Caco-2 (cell line): ENCODE measurements at places on chromosomes 3 and 15. TPM values are rescaled to one million over a fixed set of nuclear protein-coding genes. Genes with fewer than 3 reads are reported as not detected.

DNA sequence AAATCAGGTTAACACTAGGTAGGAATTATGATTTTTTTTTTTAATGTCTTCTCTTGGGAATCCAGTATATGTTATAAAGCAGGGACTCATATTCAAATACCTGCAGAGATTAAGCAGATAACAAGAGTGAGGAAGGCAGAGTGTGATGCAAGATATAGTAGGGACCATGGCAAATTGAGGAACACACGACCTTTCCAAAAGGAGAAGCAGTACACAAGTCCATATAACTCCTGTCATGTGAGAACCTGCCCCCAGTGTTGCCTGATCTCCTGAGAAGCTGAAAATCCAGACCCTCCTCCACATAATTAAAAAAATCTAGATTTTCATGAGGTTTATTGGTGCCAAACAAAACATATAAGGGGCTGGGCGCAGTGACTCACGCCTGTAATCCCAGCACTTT is 3.6 kb downstream of the RFC4 start:
- DNase-seq: no peak

- DNase-seq: no peak
Measured at GRCh38 chr15:27448986-27449385, 478.0 kb downstream of the GABRG3 start.

DNA sequence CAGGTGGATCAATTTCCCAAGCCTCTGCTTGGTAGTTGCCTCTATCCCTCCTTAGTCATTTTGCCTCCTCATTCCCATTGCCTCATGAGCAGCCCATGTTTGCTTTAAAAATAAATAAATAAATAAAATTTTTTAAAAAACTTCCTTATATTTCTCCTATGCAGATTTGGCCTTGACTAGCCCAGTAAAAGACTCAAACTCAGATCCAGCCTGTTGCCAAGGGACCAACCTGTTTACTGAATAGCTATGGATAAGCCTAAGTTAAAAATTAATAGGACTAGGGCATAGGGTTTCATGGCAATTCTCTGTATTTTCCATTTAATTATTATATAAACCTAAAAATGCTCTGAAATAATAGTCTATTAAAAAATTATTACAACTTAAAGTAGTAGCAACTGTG is 384.4 kb downstream of the RSL24D1 start:
- DNase-seq: no peak

- no peak for DNase-seq
Measured at GRCh38 chr3:50177346-50177745, 14.1 kb upstream of the GNAT1 start.

DNA sequence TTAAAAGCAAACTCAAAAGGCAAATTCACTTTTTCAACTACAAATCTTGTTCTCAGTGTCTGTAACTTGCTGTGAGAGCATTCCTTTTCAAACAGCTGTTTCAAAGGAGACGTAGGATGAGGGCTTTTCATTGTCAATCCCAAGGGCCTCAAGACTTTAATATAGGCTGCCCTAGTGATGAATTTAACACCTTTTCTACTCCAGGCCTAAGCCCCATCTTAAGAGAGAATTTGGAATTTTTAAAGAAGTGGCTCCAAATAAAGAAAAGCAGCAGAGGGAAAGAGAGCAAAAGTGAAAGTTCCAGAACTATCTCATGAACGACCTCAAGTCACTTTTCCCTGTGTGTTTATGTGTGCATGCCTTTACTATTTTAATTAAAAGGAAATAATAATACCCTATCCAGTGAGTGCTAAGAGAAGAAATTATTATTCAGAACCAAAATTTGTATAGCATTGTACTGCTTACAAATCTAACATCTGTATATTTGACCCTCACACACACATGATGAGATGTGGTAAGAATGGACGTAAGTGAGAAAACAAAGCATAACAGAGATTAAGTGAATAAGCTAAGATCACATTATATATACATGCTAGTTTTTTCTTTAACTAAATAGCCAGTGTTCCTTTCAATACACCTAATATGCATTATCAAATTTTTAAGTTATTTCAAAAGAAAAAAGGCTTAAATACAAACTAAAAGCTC is 196.4 kb downstream of the VGLL3 start:
- no peak for DNase-seq

GRCh38 chr3:177703788-177704187 is 506.5 kb upstream of the TBL1XR1 start:
- DNase-seq: no peak

- DNase-seq: no peak
Measured at GRCh38 chr15:77827860-77828259, 195.1 kb upstream of the LINGO1 start.

- DNase-seq: peak; percentile 83
Measured at GRCh38 chr3:138398791-138399575, 35.4 kb upstream of the ESYT3 start.

DNA sequence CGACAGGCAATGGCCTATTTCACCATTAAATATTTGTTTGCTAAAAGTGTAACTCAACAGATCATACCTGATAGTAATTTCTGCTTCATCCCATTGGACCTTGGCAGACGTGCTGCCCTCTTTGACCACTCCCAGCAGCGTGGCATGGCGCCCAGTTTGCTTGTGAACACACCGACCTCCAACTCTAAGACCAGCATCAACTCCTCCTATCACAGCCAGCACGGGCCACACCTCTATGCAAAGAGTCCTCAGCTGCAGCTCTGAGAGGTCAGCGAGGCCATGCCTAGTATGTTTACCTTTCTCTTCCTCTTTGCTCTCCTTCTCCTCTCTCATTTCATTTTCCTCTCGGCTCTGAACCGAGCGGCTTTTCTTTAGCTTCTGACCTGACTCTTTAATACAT is 80.6 kb downstream of the FBXL22 start:
- no peak for DNase-seq

DNA sequence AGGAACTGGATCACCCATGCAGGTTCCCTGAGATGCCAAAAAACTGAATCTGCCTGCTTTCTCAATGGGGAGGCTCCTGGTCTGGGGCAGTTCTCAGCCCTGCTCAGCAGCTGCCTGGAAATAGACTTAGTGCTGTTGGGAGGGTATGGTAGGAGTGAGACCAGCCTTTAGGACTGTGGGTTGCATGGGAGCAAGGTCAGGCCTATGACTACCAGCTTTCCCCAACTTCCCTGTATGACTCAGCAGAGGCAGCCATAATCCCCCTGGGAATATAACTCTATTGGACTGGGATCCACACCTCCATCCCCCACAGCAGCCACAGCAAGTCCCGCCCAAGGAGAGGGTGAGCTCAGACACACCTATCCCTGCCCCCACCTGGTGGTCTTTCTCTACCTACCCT is 87.0 kb downstream of the CFAP44 start:
- DNase-seq: no peak

DNA sequence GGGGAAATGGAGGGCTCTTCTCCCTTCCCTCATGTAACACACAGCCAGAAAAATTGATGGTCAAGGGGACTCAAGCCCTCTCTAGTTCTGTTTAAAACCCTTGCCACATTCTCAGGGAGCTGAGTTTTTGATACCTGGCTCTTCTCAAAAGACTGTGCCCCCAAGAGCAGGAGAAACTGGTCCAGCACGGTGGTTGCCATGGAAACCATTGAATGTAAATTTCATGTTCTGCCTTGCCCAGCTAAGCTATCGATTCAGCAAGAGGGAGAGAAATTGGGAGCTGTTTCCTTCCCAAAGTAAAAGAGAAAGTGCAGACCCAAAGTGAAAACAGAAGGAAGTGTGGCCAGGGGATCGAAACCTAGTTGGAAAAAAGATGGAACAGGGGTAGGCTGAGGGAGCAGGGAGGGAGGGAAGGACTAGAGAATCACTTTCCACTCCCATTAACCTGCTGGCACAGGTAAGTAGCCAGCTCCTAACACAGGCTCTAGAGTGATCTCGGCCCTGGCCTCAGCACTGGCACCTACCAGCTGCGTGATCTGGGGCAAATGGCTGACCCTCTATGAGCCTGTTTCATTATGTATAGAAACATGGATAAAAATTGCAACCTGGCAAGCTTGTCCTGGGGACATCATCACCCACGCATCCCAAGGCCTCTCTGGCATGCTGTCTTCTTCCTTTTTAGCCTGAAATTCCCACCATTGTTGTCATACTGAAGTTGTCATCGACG is 140.9 kb downstream of the TPRA1 start:
- no peak for DNase-seq

- no peak for DNase-seq
Measured at GRCh38 chr3:133130168-133130567, 92.0 kb downstream of the TMEM108 start.

DNA sequence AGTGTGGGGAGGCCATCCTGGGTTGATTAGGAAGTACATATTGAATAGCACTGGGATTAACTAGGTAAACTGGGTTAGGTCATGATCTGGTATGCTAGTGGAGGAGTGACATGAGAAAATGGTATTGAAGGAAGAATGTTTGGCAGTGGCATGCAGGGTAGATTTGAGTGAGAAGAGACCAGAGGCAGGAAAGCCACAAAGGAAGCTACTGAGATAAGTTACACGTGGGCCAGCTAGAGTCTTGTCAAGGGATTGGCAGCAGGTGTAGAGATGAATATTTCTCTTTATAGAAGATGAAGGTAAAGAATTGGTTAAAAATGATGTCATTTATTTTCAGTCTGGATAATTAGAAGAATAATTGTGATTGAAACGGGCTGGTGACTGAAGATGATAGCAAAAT is 91.0 kb upstream of the TPRG1 start:
- no peak for DNase-seq

GRCh38 chr3:189530822-189531221 is 100.4 kb upstream of the TP63 start:
- no peak for DNase-seq

DNA sequence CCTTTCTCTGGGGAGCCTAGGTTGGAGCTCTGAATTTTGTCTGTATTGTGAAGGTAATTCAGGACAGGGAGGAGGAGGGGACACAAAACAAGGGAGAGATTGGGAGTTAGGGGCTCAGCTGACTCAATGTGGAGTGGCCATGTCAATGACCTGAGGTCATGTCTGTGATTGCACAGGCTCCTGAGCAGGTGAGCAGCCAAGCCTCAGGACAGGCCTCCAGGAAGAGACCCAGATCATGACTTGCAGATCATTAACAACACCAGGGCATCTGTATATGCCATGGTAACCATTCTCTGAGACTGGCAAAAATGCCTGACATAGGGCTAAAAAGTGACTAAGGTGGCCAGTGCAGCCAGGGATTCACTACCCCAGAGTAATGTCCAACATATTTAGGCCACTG is 20.9 kb downstream of the ERICH6 start:
- no peak for DNase-seq

DNA sequence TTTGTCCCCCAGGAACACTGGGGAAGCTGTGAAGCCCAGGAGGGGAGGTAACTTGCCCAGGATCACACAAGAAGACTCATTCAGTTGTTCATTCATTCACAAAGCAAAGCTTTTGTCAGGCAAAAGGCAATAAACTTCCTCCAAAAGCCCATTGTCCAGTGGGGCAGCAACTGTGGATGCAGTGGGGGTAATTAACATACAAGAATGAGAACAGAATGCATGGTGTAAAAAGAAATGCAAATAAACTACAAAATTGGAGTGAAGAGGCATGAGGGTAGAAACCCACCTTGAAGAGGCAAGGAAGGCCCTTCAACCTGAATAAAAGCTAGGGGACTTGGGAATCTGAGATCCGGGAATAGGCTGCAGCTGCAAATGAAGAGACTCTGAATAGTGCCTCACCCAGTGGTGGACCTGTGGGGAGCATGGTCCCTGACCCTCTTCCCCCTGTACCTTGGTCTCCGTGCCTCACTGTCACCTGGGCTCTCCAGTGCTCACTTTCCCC is 363.6 kb downstream of the CLSTN2 start:
- no peak for DNase-seq

DNA sequence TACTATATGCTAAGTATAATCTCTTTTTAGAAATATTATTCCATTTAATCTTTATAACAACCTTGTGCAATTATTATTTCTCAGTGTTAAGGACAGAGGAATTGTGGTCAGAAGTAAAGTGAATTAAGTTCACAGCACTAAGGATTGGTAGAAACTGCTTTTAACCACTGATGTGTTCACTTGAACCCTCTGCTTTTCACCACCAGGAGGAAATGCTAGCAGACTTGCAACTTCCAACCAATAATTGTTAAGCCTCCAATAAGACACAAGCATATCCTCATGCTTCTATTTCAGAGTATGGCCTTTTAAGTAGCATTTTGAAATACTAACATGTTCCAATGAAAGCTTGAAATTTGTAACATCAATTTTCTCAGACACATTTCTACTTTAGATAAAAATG is 527.4 kb downstream of the SI start:
- DNase-seq: no peak

DNA sequence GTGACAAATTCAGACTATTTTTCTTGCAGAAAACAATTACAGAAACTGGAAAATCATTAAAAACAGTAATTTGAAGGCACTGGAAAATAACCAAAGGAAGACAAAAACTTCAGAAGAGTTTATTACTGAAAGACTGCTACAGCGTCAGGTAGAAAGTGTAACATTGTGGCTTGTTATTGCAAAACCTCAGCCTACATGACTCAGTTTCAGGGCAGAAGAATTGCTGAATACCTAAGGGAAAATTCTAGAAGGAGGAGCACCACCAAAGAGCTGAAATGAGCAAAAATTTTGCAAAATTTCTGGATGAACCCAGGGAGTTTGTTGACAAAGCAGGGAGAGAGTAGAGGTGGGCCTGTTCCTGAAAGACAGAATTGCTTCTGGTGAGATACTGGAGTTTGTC is 219.6 kb downstream of the C3orf38 start:
- DNase-seq: no peak

DNA sequence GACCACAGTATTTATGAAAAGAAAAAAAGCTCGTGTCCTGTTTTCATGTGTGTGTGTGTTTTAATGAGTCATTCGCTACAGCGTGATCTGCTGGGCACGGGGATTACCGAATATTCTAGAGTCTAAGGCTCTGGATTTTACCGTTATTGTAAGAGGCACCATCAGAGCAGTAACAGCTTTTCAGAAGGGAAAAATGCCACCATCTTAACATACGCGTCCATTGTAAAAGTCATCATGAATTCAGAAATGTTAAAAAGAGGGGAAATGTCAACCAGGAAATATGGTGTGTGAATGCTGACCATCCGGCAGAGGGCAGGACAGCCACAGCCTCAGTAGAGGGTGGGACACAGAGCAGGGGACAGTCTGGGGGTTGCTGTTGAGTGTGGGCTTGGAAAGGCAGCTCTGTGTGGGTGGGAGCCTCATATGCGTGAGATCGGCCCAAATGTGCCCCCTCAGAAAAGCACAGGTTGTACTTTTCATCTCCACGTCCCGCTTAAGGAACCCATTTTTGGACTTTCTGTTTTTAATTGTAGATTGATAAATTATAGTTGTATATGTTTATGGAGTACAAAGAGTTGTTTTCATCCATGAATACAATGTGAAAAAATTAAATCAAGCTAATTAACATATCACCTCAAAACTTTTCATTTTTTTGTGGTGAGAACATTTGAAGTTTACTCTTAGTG is 69.6 kb downstream of the ASB7 start:
- peak; percentile 52 for DNase-seq

The ZNF80 gene
- not detected in 2 replicates for total RNA-seq

The POLR2M gene
- 74.7 and 81.6 TPM in 2 replicates for total RNA-seq

The OR4M2 gene
- total RNA-seq: not detected in 2 replicates

The PGBD4 gene
- total RNA-seq: 1.5 and 1.7 TPM in 2 replicates

The TRH gene
- total RNA-seq: not detected in 2 replicates

The COLQ gene
- total RNA-seq: 0.26 TPM in 1 of 2 replicates, not detected in the other

The CASR gene
- total RNA-seq: not detected in 2 replicates
